ENCODE measurements at places on chromosomes 7 and 10.
A peak's percentile ranks its signal among the peaks of the same experiment; 100 is the strongest.

DNA sequence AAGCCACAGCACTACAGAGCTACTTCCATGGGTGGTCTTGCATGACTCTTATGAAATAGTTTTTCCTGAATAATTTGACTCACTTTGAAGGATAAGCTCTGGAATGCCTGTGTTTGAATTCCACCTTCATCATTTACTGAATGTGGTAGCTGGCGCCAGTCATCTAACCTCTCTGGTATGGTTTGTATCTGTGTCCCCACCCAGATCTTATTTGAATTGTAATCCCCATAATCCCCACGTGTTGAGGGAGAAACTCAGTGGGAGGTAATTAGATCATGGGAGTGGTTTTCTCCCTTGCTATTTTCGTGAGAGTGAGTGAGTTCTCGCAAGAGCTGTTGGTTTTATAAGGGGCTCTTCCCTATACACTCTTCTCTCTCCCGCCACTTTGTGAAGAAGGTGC, 11.2 kb upstream of the SLC13A1 start:
- peak; percentile 10 for DNase-seq

DNA sequence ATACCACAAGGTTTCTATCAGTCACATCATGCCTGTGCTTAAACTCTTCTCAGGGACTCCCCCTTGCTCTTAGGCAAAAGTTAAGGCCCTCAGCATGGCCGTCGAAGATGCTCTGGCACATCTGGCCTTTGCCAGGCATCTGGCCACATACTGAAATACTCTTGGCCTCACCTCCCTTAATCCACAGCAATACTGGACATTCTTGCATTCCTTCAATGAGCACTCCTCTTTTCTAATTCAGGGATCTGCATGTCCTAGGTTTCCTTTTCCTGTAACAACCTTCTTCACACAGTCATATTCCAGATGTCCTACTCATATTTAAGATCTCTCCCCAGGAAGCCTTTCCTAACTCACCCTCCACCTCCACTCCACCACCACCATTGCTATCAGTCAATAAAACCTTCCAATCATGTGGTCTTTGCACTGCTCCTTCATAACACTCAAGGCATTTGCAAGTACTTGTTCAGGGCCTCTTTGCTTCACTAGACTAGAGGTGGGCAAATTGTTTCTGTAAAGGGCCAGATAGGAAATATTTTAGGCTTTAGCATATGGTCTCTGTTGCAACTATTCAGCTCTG, 216.6 kb downstream of the KCNMA1 start:
- no peak for DNase-seq

- no peak for DNase-seq
Observed at GRCh38 chr7:155489158-155489840, 31.4 kb downstream of the EN2 start.

- peak; percentile 2 for DNase-seq
Observed at GRCh38 chr10:13587391-13587790, 626 bp downstream of the PRPF18 start.

DNA sequence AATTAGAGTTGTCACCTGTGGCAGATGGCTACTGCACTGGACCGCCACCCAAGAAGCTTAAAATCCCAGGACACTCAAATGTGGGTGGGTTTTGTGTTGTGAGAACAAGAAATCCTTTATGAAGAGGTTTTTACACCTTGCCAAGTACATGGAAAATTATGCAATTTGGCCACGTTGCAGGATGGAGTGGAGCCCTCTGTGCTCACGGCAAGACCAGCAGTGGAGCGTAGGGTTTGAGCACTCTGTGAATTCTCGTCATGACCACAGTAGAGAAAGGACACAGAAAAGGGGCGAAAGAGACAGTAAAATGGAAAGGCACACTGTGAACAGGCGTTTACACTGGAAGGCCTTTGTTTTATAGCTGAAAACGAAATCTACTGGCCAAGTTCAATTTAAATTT, 222.6 kb downstream of the ADARB2 start:
- DNase-seq = no peak

All from cardiac fibroblast (primary cell).